ENCODE measurements at places on chromosomes 1 and 21.

DNA sequence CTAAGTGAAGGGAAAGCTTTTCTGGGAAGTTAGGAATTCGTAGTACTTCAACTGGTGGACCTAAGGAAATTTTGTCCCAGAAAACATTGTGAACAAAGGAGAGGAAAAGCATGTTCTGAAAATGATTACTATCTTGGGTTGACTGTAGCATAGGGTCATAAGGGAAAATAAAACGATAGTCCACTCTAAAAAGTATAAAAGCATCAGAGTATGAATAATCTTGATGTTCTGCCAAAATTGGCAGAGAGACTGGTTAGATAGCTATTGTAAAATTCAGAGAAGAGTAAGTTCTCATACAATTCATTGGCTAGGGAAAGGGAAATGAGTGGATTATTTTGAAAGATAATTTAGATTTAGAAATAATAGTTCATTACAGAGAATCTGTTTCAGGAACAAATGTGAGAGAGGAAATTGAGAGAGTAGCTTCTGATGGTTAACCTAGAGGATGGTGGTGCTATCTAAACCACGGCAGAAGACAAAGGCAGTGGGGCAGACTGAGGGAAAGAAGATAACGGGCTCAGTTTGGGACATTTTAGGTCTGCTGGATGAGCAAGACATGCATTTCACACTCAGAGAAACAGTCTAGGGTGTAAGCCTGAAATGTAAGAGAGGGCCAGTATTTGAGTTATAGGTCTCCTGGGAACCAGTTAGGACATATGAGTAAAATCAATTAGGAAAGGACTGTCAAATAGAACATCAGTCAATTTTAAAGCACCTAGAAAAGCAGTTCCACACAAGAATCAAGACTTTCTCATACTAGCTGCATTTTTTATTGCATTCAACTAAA is 799.3 kb upstream of the CXADR start:
- DNase-seq, result no peak

DNA sequence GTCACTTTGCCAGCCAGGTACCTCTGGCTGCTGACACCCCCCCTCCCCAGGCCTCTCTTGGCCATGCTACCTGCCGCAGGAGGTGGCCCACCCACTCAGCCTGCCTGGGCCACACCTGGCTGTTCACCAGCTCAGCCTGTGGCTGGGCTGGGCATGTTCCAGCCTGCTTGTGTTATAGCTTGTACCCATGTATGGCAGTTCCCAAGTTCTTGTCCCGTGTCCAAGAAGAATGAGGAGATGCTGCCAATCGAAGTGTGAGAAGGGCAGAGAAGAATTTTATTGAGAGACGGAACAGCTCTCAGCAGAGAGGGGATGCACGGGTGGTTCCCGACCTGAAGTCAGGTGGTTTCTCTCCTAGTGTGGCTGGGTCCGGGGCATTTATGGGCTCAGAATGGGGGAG is 3.9 kb upstream of the MMEL1 start:
- DNase-seq, result no peak

- no peak for DNase-seq
Observed at GRCh38 chr1:210214573-210215409, 17.8 kb upstream of the SERTAD4 start.

- DNase-seq, result no peak
Observed at GRCh38 chr1:11520531-11521233, 41.7 kb downstream of the DISP3 start.

- DNase-seq, result no peak
Observed at GRCh38 chr1:9121496-9122409, 7.1 kb downstream of the GPR157 start.
